ENCODE measurements at places on chromosomes 4 and X.

- no peak for DNase-seq
Observed at GRCh38 chrX:40097504-40098263, at the start of gene BCOR. TSS of gene BCOR (minus strand) at chrX:40097958. CDS start at chrX:40077929, 20,029 bp downstream.

DNA sequence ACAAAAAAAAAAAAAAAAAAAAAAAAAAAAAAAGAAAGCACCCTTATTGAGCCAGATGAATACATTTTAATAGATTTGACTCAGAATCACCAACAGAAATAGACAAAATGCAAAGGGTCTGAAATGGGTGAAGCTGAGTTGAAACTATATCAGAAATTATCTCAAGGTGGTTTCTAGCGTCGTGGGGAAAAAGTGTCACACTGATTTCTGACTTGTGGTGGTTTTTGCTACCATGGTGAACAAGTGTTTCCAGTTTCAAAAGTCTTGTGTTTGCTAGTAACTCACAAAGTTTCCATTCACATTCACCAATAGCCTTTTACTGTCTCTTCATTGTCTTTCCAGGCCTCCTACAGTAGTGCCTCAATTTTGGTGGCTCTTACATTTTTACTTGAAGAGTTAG is 135.5 kb downstream of the ARHGAP24 start:
- no peak for DNase-seq

GRCh38 chr4:146592019-146592418 is 46.7 kb upstream of the POU4F2 start:
- DNase-seq, result no peak

DNA sequence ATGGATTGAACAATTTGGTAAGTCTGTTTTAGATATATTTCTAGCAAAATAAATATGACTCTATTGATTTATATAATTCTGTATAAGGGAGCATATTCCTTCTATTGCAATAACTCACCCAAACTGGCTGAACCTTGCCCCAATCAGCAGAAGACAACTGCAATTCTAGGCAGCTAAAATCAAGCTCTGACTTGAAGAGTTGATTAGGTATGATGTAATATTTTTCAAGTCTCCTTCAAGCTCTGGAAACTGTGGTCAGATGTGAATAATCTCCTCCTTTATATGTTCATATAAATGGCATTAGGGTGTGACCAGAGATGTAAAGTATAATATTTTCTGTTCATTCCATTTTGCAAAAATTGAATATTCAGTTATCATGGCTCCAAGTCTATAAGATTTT is 8.2 kb downstream of the RASSF6 start:
- no peak for DNase-seq

DNA sequence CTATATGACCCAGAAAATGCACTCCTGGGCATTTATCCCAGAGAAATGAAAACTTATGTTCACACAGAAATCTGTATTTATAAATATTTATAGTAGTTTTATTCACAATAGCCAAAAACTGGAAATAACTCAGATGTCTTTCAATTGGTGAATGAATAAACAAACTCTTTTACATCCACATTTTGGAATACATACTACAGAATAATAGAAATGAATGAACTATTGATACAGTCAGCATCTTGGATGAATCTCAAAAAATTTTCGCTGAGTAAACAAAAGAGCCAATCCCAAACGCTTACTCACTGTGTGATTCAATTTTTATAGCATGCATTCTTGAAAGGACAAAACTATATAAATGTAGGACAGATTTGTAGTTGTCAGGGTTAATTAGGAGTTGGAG is 75.1 kb upstream of the HTR2C start:
- no peak for DNase-seq

- no peak for DNase-seq
Observed at GRCh38 chr4:107292979-107293378, 256.9 kb upstream of the DKK2 start.

DNA sequence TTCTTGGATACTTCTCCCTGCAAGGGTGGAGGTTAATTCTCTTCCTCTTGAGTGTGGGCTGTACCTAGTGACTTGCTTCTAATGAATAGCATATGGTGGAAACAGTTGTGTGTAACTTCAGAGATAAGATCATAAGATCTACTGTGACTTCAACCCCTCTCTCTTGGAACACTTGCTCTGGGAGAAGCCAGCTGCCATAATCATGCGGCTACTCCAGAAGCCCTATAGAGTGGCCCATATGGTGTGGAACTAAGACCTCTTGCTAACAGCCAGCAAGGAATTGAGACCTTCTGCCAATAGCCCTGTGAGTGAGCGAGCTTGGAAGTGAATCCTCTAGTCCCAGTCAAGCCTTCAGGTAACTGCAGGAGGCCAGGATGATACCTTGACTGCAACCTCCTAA is 81.1 kb downstream of the RBMX2 start:
- DNase-seq, result no peak

DNA sequence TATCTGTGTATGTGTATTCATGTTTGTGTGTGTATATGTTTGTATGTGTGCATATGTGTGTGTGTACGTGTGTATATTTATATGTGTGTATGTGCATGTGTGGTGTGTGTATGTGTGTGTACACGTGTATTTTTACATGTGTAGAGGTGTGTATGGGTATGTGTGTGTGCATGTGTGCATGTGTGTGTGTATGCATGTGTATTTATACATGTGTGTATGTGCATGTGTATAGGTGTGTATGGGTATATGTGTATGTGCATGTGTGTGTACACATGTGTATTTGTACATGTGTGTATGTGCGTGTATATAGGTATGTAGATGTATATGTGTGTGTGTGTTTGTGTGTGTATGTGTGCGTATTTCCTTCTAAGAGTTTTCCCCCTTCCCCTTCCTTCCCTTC is 207.7 kb upstream of the ATP6AP2 start:
- DNase-seq, result no peak

- DNase-seq, result no peak
Observed at GRCh38 chr4:2353222-2354107, 65.0 kb downstream of the ZFYVE28 start.

DNA sequence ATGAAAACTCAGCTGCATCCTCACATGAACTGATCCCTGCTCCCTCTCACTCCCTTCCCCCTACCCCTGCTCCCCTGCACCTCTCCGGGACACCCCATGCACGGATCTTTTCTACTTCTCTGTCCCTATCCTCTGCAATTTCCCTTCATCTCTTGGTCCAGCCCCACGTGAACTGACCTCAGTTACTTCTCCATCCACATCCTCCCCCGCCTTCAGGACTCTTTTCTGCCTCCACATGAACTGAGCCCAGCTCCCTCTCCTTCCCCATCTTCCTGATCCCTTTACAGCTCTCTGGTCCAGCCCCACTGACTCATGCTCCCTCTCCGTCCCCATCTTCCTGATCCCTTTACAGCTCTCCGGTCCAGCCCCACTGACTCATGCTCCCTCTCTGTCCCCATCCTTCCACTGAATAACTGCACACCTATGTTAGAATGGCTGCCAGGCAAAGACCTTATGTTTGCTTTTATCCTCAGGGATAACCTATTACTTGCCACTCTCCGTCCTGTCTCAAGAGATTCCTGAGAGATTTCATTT is 5.6 kb downstream of the CETN2 start:
- DNase-seq, result no peak

DNA sequence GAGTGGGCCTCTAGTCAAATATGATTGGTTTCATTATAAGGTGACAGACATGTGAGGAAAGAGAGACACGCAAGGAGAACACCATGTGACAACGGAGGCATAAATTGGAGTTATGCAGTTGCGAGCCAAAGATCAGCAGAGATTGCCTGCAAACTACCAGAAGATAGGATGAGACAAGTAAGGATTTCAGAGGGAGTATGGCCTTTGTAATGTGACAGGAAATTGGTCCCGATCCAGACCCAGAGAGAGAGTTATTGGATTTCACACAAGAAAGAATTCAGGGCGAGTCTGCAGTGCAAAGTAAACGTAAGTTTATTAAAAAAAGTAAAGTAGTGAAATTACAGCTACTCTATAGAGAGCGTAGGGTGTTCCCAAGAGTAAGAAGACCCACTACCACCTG is 35.7 kb upstream of the NDST4 start:
- no peak for DNase-seq

DNA sequence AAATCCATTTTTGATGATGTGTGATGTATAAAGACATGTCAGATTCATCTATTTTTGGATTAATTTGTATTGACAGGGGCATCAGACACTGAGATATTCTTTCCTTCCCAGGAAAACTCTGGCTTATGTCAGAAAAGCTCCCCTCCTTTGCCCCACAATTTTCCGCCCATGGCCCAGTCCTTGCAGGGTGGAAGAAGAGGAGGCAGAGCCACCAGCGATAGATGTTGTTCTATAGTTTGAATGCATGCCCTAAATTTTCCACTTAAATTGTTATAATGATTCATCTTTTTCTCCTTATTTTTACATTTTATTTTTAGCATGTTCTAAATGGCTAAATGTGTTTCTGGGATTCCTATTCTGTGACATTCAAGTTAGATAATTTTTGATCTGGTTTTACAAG is 149.3 kb downstream of the ARAP2 start:
- DNase-seq, result no peak

GRCh38 chr4:6107886-6108285 is 89.7 kb upstream of the C4orf50 start:
- no peak for DNase-seq

DNA sequence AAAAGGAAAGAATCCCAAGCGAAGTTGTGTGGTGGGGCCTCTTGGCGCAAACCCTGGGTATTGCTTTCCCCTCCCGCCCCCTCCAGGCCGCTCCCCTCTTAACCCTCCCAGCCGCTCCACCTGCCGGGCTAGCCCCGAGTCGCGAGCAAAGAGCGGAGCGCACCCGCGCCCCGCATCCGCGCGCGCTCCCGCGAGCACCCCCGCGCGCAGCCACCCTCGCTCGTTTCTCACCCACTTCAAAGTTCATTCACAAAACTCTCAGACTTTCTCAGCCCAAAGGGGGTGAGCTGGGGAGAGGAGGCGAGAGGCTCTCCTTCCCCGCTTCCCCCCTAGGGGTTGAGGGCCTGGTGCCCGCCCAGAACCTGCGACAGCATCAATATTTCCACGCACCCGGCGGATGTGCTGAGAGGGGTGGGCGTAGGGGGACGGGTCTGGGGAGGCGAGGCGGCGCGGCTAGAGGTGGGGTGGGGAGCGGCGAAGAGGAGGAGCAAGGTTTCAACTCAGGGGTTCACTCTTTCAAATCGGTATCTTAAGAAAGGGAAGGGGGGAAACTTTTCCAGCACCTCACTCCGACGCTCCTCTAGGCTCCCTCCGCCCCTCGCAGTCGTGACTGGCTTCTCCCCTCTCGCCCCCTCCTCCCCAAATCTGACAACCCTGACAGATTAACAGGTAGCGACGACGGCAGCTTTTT is 1.8 kb downstream of the MAML3 start:
- no peak for DNase-seq

DNA sequence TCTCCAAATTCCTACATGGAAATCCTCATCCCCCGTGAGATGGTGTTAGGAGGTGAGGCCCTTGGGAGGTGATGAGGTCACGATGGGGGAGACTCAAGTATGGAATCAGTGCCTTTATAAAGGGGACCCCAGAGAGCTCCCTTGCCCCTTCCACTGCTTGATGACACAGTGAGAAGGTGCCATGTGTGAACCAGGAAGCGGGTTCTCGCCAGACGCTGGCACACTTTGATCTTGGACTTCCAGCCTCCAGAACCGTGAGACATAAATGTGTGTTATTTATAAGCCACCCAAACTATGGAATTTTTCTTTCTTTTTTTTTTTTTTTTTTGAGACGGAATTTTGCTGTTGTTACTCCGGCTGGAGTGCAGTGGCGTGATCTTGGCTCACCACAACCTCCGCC is 237.6 kb downstream of the DHRSX start:
- DNase-seq, result no peak
